Epithelial cell of proximal tubule (primary cell): ENCODE measurements at places on chromosomes 13 and 19.
A peak's percentile ranks its signal among the peaks of the same experiment; 100 is the strongest.

GRCh38 chr13:51764184-51765141 is 39.5 kb downstream of the DHRS12 start:
- DNase-seq: peak; percentile 87

GRCh38 chr19:10896851-10897526 is 25.6 kb downstream of the CARM1 start:
- no peak for DNase-seq

DNA sequence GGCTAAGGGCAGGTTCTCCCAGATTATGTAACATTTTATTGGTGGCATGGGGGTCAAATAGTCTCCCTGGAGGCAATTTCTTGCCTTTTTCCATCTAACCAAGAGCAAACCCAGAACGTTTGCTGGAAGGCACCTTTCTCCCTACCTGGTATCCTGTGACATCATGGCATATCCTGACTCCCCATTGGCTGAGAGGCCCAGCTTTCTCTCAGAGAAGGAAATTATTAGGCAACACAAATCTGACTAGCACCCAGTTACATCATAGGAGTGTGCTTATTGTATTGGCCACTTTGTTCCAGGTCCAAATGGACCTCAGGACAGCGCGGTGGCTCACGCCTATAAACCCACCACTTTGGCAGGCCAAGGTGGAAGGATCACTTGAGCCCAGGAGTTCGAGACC is 13.0 kb downstream of the NTN5 start:
- DNase-seq: no peak

DNA sequence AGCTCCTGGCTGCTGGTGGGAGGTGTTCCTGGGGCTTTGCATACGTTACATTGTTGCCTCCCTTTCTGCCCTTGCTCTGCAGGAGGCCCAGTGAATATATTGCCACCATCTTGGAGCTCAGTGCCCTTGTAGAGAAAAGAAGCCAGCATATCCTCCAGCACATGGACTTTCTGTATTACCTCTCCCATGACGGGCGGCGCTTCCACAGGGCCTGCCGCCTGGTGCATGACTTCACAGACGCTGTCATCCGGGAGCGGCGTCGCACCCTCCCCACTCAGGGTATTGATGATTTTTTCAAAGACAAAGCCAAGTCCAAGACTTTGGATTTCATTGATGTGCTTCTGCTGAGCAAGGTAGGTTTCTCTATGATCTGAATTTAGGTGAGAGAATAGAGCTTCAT is 10.5 kb downstream of the CYP4F12 start:
- DNase-seq: no peak

DNA sequence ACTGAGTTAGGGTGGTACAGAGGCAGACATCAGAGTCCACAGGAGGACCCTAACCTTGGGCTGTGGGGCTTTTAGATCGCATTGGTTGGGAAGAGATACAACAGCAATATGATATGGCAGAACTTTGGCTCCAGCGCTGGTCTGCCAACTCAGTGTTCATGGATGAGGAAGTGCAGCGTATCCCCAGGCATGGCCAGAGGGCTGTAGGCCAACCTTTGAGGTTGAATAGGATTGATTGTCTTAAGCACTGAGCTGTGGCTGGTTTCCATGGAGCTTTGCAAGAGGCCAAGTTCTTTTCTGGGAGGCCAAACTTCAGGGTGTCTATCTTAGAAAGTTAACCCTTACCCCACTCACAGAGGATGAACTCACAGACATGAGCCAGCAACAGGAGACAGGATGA is 144.1 kb upstream of the TMTC4 start:
- peak; percentile 26 for DNase-seq

DNA sequence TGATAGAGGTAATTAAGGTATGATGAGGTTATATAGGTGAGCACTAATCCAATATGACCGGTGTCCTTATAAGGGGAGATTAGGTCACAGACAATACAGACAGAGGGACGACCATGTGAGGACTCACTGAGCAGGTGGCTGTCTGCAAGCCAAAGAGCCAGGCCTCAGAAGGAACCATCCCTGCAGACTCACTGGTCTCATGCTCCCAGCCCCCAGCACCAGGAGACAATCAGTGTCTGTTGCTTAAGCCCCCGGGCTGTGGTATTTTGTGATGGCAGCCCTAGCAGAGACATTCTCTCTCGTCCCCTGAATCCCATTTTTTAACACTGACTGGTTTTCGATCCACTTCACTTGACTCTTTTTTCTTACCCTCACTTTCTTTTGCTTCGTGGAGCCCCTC is 51.9 kb upstream of the PABPC3 start:
- no peak for DNase-seq

GRCh38 chr13:77118134-77118533 is 91.2 kb upstream of the FBXL3 start:
- no peak for DNase-seq

- no peak for DNase-seq
Measured at GRCh38 chr19:49837009-49837310, 14.0 kb upstream of the PTOV1 start.

GRCh38 chr13:28268800-28269223 is 130.5 kb downstream of the PAN3 start:
- DNase-seq: no peak

DNA sequence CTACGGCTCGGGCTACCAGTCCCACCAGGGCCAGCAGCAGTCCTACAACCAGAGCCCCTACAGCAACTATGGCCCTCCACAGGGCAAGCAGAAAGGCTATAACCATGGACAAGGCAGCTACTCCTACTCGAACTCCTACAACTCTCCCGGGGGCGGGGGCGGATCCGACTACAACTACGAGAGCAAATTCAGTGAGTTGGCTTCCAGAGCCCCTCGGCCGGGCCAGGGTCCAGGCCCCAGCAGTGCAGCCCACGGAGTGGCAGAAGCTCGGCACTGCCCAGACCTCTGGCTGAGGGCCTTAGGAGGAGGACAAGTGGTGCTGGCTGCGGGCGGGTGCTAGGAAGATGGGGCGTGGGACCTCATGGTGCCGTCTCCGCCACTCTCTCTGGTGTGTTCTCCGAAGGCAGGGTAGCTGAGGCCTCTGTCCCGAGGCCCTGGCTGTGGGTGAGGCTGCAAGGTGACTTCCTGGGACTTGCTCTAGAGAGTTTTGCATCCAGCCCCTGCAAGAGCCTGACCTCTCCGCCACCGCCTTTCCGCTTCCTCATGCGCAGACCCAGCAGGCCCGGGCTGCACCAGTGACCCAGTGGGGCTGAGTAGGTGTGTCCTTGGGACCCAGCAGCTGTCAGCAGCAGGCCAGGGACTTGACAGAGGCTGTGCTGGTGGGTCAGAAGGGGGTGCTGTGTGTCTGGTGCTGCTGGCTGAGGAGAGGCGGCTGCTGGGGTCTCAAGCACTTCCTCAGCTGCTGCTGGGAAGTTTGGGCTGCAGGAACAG is 13.5 kb upstream of the QTRT1 start:
- DNase-seq: no peak

GRCh38 chr13:30364133-30364532 is 56.8 kb upstream of the KATNAL1 start:
- DNase-seq: no peak

DNA sequence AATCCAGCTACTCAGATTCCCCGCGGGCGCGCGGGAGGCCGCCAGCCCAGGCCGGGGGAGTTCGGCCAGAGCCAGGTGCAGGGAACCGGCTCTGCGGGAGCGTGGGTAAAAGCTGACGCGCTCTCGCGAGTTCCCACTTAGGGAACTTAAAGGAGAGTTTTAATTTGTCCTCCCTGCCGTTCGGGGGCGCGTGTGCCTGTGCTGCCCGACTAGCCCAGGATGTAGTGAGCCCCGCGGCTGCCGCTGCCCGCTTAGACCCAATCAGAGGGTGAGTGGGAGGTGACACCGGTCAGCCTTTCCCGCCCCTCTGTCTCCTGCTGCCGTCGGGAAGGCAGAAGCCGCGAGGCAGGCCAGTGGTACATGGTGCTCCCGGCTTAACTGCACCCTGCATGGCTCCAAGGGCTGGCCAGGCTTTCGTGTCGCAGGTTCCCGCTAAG is 36.0 kb upstream of the NEK3 start:
- no peak for DNase-seq

DNA sequence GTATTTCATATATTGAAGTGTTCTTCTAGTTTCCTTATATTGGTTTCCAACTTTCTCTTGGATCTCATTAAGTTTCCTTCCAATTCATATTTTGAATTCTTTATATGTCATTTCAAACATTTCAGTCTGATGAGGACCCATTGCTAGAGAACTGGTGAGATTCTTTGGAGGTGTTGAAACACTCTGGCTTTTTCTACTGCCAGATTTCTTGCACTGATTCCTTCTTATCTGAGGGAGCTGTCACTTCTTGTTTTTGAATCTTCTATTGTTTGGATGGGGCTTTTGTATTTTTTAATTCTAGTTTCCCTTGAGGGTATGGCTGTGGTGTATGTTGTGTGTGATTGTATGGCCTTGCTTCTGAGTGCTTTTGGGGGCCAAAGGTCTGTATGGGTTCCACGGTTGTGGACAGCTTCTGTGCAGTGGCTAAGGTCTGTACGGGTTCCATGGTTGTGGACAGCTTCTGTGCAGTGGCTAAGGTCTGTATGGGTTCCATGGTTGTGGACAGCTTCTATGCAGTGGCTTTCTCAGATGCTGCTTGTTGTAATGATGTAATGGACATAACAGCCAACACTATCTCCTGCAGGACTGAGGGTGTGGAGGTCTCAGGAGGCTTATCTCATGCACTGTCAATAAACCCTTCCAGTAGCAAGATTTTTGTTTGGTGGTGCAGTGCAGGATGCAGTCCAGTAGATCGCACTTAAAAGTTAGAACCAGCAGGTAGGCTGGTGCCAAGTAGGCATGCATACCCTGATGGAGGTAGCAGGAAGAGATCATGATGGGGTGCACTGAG is 36.8 kb downstream of the ACSBG2 start:
- DNase-seq: no peak

DNA sequence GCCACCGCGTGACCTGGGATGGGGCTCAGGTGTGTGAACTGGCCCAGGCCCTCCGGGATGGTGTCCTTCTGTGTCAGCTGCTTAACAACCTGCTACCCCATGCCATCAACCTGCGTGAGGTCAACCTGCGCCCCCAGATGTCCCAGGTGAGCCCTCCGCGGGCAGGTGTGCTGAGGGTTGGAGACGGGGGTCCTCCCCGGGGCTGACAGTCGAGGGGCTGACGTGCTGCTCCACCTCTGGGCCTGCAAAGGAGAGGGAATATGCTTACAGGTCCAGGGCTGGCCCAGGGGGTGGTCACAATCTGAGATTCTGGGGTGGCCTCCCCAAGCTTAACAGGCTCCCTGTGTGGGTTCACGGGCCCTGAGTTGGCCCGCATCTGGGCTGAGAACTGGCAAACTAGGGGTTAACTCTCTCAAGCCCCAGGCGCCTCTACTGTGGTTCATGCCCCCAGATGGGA is 386 bp downstream of the VAV1 start:
- DNase-seq: no peak

DNA sequence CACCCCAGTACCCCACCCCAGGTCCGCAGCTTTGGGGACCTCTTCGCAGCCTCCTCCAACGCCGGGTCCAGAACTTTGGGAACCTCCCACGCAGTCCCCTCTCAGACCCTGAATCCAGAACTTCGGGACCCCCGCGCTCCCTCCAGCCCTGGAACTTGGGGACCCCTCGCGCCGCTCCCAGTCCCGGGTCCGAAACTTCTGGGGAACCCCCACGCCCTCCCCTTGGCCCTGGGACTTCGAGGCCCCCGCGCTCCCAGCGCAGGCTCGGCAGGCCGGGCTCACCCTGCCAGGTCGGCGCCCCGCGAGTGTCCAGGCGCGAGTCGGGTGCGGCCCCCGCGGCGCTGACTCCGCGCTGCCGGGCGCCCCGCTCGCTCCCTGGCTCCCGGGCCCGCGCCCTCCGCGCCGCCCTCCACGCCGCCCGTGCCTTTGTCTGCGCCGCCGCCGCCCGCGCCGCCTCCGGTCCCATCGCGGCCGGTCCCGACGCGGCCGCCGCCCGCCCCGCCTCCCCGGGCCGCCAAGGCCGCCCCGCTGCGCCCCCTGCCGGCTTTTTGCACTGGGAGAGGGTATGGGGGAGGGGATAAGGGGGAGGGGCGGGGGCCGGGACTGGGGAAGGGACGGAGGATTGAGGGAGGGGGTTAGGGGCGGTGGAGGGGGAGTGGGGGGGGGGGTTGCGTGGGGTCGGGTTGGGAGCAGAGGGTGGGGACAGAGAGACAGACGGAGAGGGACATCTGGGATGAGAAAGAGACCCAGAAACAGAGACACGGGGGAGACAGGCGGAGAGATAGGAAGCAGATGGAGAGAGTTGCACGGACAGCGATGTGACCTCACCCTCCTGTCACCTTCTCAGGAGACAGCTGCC is at the start of gene HOMER3:
TSS of gene HOMER3 (minus strand) at position 449 of the 859 bp plus-strand sequence. CDS start 2,235 bp downstream, outside the sequence.
- DNase-seq: no peak

- no peak for DNase-seq
Measured at GRCh38 chr13:45242070-45242469, 41.2 kb upstream of the KCTD4 start.

- DNase-seq: no peak
Measured at GRCh38 chr13:60654415-60654814, 257.4 kb downstream of the TDRD3 start.

DNA sequence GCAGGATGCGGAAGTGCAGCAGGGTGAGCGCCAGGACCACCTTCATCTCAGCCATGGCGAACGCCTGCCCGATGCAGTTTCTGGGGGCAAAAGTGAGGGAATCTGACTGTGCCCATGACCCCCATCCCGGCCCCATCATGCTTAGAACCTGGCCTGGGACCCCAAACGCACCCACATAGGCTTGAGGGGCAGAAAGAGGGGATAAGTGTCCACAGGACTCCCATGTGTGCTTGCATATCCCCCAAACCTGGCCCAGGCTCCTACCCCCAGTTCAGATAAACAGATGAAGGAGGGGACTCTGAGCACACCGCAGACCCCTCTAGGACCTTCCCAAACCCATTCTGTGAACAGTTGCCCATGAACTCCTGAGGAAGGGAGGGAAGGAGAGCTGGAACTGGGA is 16.0 kb upstream of the CYP4F2 start:
- DNase-seq: no peak

GRCh38 chr19:11203194-11204075 is 6.1 kb upstream of the KANK2 start:
- no peak for DNase-seq

DNA sequence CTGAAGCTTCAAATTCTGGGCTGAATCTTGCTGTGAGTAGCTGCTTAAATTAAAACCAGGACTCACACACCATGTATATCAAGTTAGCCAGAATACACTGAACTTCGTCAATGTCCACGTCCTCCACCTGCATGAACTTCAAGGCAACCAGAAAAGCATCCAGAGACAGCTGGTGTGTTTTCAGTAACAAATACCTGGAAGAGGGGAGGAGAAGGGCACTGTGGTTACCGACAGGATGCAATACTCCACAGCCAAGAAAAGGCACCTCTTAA is 20.4 kb downstream of the PROZ start:
- no peak for DNase-seq

DNA sequence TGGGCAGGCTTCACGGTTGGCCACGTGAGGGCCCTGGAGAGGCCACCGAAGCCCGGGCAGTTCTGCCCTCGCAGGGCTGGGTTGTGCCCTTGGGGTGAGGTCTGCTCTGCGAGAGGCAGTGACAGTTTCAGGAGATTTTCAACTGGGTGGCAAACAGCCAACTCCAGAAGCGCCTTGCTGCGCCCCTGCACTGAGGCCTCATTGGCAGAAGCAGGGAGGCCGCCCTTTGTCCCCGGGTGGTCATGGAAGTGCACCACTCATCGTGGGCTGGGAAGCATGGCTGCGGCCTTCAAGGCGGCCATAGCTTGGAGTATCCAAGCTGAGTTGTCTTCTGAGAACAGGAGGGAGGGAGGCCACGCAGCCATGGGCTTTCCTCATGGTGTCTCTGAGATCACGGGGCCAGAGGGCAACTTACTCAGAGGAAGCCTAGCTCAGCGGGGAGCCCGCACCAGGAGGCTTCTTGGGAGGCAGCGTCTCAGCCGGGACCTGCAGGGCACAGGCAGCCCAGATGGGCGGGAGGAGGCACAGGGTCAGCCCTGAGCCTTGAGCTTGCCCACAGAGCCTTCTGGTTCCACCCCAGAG is 14.8 kb downstream of the PLEKHJ1 start:
- no peak for DNase-seq

GRCh38 chr19:41421314-41421713 is 5.9 kb downstream of the B3GNT8 start:
- DNase-seq: no peak
